NCI-H524 (cell line): ENCODE measurements at places on chromosomes 3 and 15.

GRCh38 chr15:32833379-32833821 lies 115.6 kb downstream of the GREM1 start:
- no peak for DNase-seq

DNA sequence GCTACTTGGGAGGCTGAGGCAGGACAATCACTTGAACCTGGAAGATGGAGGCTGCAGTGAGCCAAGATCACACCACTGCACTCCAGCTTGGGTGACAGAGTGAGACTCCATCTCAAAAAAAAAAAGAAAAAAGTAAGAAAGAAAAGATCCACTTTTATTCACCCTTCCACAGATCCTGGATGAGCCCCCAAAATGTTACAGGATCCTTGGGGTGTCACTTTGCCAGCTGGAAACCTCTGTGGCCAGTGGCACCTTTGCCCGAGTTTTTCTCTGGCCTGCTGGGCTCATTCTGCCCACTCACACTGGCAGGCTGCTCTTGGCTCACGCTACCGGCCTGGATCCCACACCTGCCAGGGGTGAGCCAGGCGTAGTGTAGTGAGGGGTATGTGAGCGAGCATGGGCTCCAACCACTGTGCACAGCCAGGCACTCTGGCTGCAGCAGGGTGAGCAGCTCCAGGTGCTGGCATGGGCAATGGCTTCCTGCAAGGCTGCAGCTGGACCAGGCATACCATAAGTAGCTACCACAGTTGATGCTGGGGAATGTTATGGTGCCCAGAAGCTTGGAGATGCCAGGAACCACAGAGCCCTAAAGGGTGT lies 57.8 kb upstream of the C15orf39 start:
- DNase-seq: no peak

GRCh38 chr15:78350058-78350457 lies 9.9 kb downstream of the CRABP1 start:
- no peak for DNase-seq

- DNase-seq: no peak
Measured at GRCh38 chr3:40718681-40719080, 193.9 kb downstream of the ZNF621 start.

- peak; percentile 69 for DNase-seq
Measured at GRCh38 chr3:129605203-129605921, 1.1 kb downstream of the PLXND1 start.

DNA sequence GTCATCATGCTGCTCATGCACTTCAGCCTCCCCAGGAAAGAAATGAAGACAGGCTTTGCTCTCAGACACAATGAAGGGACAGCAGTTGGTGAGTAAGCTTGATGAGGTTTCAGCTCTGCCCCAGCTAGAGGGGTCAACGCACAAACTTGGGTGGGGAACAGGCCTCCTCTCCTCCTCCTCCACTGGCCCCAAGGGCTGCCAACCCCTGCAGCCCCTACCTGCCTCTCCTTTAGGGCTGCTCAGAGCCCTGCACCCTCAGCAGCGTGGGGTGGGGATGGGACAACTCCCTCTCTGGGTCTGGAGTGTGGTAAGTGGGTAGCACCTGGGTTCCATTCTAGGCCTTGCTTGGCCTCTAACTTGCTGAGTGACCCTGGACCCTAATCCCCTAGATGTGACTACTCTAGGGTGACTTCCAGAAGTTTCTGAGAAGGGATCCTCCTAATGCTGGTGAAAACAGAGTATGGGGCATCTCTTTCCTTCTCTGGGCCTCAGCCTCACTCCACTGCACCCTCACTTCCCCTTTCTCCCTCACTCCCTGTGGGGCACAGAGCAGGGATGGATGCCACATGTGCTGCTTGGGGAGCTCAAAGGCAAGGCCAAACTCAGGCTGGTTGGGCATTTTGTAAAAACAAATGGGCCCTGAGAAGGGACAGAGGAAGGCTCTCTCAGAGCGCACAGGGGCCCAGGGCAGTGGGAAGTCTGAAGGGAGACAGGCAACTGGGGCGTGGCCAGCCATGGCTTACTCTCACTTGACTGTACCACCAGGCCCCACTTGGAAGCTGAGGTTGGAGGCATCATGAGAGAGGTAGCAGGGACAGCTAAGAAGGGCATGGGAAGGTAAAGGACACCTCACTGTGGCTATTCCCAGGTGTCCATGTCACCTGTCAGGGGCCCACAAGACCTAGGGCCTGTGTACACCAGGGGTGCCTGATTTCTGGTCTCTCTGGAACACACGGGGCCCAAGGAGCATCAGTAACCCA lies 64.0 kb downstream of the SYNM start:
- DNase-seq: no peak

DNA sequence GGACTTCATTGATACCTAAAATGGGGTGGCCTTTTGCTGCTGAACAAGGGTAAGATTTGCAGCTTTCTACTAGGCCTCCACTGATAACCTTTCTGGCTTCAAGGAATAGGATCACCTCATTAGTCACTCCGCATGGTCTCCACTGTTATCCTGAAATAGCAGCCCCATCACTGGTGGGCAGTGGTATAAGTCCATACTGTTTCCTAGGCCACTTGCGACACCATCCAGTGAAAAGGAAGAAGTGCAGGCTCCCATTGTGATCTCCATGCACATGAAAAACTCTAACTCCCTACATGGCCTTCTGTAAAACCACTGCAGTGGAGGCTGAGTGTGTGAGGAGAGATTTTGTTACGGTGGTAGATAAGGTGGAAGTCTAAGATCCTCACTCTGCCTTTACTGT lies 1455.9 kb downstream of the SI start:
- peak; percentile 72 for DNase-seq

GRCh38 chr3:18585004-18585968 lies 160.1 kb upstream of the SATB1 start:
- DNase-seq: no peak

DNA sequence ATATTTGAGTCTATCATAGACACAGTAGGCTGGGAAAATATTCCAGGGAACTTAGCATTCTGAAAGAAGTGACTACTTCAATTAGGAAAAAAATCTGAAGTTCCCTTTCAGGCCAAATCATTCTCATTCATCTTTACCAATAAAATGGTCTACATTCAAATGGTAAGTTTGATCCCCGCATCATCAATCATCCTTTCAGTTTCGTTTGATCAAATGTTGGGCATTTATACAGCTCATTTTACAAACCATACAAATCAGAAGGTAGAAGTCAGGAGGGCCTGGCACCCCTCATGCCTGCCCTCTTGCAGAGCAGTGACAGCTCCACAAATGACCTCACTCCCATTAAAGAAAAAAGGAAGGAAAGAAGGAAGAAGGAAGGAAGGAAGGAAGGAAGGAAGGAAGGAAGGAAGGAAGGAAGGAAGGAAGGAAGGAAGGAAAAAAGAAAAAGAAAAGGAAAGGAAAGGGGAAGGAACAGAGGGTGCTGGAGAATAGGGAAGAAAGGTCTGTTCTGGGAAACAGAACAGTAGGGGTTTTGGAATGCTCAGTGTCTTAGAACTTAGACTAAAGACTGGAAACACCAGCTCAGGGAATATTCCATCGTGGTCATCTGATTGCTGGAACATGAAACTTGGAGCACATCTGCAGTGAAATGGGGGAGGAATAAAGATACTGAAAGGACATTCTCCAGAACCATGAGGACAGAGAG lies 86.1 kb downstream of the XXYLT1 start:
- DNase-seq: no peak
